ENCODE measurements at places on chromosomes 7 and 10. TPM values are rescaled to one million over a fixed set of nuclear protein-coding genes. Genes with fewer than 3 reads are reported as not detected.

- DNase-seq: no peak
Observed at GRCh38 chr7:8213381-8213780, 48.6 kb downstream of the ICA1 start.

DNA sequence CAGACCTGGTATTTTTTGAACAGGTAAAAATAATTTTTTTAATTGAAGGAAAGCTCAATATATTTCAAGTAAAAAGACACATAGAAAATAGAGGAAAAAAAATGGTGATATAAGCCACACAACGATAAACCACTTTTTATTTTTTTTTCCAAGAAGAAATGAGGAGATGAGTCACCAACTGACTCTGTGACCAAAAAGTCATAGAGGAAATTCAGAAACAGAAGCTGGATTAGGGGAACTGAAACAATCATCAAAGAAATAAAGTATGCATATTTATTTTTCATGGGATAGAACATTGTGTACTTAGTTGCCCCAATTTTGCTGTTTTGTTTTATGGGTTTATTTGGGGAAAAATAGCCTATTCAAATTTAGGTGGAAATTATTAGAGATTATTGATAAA lies 176.8 kb upstream of the AGR3 start:
- no peak for DNase-seq

GRCh38 chr10:56583316-56583715 lies 222.3 kb upstream of the ZWINT start:
- no peak for DNase-seq

COL26A1 gene
- polyA plus RNA-seq: 20.8 TPM

DNA sequence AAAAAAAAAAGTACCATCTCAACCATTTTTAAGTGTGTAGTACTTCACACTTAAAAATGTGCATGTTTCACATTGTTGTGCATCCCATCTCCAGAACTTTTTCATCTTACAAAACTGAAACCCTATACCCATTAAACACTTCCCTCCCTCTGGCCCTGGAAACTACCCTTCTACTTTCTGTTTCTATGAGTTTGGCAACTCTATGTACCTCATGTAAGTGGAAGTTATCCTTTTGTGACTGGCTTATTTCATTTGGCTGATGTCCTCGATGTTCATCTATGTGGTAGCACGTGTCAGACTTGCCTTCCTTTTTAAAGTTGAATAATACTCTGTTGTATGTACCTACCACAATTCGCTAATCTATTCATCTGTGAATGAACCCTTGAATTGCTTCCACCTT lies 12.2 kb downstream of the KCNMA1 start:
- no peak for DNase-seq

DNA sequence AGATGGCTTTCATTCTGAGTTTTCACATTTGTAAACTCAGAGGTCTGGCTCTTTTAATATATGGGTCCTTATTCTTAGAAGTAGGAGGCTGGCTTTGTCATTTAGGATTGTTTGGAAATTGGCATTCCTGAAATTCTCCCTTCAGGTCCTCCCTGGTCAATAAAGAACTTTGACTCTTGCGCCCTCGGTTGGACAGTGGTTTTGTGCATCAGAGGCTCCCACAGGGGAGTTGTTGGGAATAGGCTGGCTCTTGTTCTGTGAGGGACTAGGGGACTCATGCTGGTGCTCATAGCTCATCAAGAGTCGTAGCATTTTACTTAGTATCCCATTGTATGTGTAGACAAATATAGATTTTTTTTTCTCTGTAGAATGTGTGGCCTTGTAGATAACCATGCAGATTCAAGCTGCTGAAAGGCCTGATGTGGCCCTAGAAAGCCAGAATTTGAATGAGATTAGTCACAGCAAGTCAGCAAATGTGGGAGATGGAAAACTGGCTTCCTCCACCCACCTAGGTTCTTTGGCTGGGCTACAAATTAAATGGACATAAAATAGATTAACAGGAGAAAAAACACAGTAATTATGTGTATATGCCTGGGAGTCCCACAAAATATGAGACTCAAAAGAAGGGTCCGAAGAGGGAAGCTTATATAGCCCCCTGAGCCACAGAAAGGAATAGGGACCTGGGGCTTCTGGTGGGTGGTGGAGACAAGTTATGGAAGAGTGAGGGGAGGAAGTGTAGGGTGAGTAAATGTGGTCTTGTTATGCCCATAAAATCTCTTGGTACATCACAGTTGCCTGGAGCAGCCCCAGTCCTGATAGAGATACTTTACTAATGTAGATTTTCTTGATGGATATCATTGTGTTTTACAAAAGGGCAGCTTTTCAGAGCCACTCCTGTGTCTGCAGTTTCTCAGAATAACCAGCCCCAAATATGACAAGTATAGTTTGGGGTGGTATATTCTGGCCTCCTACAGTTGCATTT lies 94.6 kb upstream of the BTBD16 start:
- DNase-seq: no peak

DNA sequence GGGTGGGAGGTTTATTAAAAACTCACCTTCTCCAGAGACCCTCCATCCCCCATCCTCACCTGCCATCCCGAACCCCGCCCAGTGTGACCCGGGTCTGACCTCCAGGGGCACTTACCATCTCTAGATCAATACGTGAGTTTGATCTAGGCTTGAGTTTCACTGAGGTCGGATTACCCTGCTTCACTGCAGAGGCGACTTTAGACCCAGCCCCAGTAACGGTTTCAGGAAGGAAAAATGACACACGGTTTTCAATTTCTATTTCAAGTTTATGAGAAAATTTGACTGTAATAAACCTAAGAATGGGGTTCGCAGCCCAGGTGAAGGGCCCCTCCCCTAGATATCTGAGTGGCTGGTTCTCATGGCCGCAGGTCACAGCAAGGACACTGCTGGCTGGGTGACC lies 33.1 kb downstream of the RCC1L start:
- no peak for DNase-seq

MYOF gene
- 29.1 TPM for polyA plus RNA-seq

DNA sequence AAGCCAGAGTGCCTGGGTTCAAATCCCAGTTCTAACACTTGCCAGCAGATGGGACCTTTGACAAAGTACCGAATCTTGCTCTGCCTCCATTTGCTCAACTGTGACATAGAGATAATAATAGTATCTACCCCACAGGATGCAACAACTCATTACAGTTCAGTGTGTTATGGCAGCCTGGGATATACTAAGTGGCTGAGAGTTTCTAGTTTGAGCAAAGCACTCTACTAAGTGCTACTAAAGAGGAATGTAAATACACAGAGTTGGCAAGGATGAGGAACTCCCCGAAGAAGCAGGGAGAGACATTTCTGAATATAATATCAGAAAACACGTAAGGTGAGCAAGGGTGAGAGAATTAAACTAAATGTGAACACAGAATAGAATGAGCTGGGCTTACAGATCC lies 243.2 kb downstream of the ARHGAP21 start:
- DNase-seq: no peak

CISD1 gene
- 62.0 TPM for polyA plus RNA-seq

- DNase-seq: no peak
Observed at GRCh38 chr10:101452593-101452992, 98.6 kb downstream of the BTRC start.

GRCh38 chr10:50322077-50322476 lies 70.8 kb upstream of the ASAH2 start:
- DNase-seq: no peak

- DNase-seq: no peak
Observed at GRCh38 chr7:77698042-77698625, 1.9 kb downstream of the RSBN1L start.

TLX1 gene
- 0.06 TPM for polyA plus RNA-seq

DNA sequence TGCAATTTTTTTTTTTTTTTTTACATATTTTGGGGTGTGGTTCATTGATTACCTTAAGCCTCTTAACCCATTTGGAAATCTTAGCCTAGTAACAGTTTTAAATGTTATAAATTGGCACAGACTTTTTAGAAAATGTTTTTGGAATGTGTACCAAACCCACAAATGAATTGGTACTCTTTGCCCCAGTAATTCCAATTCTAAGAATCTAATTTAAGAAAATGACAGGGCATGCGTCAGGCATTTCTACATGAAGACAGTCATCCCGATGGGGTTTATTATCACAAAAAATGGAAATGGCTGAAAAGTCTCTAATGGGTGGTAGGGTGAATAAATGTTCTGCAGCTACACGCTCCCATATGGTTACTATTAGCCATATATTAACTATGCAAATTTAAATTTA lies 54.9 kb downstream of the ITIH5 start:
- DNase-seq: no peak

DNA sequence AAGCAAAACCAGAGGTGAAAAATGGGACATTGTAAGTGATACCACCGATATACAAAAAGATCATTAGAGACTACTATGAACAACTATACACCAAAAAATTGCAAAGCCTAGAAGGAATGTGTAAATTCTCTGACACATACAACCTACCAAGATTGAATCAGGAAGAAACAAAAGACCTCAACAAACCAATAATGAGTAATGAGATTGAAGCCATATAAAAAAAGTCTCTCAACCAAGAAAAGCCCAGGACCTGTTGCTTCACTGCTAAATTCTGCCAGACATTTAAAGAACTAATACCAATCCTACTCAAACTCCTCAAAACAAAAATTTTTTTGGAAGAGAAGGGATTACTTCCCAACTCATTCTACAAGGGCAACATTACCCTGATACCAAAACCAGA lies 134.0 kb downstream of the TPST1 start:
- no peak for DNase-seq

SLC29A4 gene
- polyA plus RNA-seq: 17.4 TPM

All from right renal cortex interstitium (tissue), 3 donors.